Lung (tissue), 17 donors: ENCODE measurements at places on chromosomes 2 and 18.

- no peak for DNase-seq
Observed at GRCh38 chr18:4351005-4351404, 104.1 kb downstream of the DLGAP1 start.

DNA sequence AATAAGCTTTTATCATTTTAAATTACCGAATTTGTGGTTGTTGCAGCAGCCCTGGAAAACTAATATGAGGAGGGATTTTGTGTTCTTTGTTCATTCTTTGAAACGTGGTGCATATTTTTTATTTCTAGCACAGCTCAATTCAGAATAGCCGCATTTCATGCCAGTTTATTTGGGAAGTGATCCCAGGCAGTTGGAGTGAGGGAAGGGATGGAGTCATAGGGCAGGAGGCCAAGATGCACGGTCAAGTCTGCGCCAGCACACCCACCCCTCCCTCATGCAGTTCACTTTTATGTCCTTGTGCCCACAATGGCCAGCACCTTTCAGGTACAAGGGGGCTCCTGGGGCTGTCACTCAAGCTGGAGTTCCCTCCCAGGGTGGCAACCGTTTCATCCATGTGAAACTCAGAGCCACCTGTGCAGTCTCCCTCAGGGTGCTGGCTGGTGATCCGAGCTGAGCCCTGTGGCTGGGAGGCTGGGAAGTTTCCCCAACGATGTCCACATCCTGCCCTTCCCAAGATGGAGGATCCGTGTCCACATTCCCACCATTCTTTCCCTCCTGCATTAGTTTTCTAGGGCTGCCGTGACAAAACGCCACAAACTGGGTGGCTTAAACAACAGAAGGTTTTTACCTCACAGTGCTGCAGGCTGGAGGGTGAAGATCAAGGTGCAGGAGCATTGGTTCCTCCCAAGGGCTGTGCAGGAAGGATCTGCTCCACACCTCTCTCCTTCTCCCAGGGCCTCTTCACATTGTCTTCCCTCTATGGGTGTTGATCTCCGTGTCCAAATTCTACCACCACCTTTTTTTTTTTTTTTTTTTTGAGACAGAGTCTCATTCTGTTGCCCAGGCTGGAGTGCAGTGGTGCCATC lies 68.5 kb upstream of the ITGA6 start:
- no peak for DNase-seq

GRCh38 chr2:83565626-83566025 lies 893.5 kb downstream of the SUCLG1 start:
- DNase-seq = peak; percentile 72

- DNase-seq = peak; percentile 60
Observed at GRCh38 chr2:95300450-95300849, 3.3 kb downstream of the KCNIP3 start.

- DNase-seq = peak; percentile 59
Observed at GRCh38 chr2:230130668-230131364, 62.1 kb upstream of the SLC16A14 start.

DNA sequence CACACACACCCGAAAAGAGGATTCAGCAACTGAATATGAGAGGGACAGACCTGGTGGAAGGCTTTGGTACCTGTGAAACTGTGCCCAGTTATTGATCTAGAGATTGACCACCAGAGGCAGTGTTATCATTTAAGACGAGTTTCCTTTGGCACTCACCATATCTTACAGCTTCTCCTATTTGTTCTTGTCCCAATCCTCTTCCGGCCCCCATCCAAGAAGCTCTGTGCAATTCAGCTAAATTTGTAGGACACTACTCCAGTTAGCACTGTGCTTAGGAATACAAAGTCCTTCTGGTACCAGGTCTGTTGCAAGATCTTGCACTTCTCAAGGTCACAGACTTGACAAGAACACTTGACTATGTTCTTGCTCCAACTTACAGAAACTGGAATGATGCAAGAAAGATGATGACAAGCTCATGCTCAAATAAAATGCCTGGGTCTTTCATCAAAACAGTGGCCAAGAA lies 177.7 kb downstream of the TMEM247 start:
- peak; percentile 88 for DNase-seq

- DNase-seq = no peak
Observed at GRCh38 chr18:48334845-48335244, 74.3 kb downstream of the ZBTB7C start.

DNA sequence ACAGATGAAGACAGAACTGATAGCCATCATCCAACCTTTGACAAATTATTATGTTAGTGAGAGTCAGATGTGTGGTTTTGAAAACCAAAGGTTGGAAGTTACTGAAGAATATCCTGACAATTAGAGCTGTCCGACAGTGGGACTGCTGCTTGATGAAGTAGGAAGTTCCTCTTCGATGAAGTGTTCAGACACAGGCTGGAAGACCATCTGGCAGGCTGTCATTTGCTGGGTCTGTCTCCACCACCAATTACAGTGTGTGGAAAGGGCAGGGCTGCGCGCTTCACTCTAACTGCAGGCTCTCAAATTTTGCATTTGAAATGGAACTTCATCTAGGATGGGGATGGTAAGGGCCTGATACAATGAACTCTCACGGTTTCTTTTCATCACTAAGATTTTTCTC lies 313.8 kb downstream of the PIK3C3 start:
- DNase-seq = no peak

DNA sequence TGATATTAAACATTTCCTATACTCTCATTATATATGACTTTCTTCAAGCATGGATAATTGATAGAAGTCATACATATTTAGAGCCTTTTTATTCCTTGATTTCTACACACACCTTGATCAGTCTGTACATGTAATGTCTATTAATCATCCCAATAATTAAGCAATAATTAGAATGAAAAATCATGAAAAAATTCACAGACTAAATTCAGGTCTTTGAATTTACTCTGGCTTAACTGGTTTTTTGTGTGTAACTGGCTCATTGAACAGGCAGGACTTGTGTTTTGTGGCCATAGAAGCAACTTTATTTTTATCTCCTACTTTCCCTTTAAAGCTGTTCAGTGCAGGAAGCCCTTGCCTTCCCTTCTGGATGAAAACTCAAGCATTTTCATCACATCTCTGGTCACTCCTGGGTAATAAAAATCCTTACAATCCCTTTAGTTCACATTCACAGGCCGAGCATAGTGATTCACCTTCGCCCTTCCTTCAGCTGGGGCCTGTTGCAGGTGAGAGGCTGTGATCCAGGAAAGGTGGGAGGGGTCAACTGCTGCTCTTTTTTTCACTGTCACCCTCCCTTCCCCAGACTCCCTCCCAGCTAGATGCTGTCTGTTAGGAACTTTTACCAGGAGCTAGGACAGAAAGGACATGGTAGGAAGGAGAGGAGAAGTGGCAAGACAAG lies 58.0 kb upstream of the ITSN2 start:
- no peak for DNase-seq
